ENCODE measurements at places on chromosomes 11 and 22.
A peak's percentile ranks its signal among the peaks of the same experiment; 100 is the strongest.

DNA sequence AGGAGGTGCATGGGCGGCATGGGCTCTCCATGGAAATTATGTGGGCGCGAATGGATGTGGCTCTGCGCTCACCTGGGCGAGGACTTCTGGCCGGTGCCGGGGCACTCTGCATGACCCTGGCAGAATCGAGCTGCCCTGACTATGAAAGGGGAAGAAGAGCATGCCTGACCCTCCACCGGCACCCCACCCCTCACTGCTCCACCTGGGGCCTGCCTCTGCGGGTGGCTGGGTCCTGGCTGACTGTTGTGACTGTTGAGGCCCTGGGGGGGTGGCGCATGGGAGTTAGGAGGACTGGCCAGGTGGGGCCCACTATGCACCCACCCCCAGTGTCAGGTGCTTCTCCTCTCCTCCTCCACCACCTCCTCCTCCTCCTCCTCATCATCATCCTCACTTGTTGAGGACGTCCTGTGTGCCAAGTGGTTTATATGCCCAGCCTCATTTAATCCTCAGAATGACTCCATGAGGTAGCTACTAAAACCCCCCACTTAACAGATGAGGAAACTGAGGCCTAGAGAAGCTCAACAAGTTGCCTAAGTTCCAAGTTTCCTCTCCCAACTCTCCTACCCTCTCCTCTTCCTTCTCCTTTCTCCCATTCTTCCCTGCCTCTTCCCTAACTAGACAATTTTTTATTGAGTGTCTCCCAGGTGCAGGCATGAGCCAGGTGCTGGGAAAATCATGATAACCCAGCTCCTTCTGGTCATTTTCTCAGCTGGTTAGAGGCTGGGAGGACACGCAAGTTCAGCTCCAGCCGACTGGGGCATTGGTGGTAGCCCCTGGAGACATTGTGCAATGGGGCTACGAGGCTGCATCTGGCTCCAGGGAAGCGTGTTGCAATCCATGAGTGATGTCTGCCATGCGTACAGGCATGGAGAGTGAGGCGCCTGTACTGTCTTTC, 2.3 kb downstream of the MYEOV start:
- no peak for DNase-seq

DNA sequence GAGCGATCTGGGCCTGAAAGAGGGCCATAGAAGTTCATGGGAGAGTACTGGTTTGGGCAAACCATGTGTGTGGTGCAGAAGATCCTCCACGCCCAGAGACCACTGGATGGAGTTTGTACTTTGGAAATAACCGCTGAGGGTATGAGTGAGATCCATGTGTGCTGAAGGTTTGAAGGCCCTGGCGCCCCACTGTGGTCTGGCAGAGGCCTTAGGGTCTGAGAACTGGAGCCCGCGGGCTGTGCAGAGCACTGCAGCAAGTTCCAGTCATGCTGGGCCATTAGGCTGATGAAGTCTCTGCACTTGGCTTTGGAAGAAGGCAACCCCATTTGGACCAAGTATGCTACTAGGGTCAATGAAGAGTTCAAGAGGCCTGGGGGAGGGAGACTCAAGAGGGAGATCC, 186.4 kb downstream of the BUD13 start:
- no peak for DNase-seq

GRCh38 chr11:118049771-118050170, 27.1 kb upstream of the TMPRSS4 start:
- no peak for DNase-seq

DNA sequence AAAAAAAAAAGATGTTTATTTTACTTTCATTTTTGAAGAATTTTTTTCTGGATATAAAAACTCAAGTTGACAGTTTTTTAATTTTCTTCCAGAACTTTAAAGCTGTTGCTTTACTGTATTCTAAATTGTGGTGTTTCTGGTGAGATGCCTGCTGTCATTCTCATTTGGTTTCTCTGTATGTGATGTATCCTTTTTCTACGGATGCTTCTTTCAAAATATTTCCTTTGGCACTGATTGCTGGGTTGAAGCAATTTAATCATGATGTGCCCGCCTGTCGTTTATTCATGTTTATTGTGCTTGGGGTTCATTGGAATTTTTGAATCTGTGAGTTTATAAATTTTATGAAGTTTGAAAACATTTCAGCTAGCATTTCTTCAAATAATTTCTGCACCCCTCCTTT, 29.4 kb upstream of the CTSD start:
- no peak for DNase-seq

DNA sequence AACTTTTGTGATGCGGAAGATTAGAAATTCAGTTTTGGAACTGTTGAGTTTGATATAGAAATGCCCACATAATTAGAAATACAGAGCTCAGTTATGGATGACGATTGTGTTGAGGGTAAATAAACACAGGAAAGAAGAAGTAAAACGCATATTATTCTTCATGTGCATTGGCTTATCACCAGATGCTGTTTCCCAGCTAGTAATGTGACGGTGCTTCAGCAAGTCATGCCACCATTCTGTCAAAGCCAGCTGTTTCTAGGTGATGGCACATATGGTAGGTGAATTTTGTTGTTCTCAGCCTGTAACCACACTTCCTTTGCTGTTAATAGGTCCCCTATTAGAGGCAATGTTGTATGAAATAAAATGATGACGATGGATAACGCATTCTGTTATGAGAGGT, 68.9 kb downstream of the C11orf65 start:
- no peak for DNase-seq

DNA sequence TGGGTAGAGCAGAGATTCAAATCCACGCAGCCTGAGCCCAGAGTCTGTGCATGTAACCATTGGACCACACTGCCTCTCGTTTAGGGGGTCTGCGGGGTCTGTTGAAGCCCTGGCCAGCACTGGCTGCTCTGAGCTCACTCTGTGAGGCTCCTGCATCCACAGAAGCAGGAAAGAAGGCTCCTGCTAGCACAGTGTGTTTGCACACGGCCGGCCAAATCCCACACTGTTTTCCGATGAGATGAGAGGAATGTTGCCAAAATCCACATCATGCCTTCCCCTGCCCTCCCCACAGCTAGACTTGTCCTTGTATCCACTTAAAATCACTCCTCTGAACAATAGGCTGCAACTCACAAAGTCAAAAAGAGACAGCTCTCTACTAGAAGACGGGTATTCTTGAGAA, 10.6 kb upstream of the SLC22A12 start:
- DNase-seq = no peak

DNA sequence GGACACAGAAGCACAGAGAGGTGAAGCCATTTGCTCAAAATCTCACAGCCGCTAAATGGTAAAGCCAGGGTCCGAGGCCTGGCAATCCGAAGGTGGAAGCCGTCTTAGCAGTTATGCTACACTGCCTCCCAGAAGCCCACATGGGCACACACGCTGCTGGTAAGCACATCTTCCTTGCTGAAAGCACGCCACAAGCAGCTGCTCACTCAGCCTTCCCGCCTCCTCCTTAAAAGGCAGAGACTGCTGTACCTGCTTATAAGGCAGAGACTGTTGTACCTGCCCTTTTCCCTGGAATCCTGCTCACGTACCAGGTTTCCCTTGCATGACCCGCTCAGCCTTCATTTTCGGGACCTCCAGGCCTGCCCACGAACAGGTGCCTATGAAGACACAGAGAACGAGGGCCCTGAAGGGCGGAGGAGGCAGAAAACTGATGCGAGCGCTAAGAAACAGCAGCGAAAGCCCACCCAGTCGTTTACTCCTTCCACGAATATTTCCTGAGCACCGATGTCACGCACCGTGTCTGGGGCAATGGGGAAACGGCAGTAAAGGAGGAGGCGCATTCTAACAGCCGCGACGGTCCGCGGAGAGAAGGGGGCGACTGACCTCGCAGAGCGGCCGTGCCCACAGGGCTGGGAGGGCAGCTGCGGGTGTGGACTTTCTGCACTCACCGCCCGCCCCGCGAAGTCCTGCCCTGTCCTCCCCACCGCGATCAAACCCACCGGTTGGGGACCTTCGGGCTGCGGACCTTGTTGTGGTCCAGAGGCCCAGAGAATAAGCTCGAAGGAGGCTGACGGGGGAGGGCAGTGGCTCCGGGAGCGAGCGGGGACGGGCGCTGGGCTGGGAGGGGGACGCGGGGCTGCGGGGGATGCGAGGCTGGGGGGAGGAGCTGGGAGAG, 13.0 kb downstream of the SPATA19 start:
- DNase-seq = no peak

DNA sequence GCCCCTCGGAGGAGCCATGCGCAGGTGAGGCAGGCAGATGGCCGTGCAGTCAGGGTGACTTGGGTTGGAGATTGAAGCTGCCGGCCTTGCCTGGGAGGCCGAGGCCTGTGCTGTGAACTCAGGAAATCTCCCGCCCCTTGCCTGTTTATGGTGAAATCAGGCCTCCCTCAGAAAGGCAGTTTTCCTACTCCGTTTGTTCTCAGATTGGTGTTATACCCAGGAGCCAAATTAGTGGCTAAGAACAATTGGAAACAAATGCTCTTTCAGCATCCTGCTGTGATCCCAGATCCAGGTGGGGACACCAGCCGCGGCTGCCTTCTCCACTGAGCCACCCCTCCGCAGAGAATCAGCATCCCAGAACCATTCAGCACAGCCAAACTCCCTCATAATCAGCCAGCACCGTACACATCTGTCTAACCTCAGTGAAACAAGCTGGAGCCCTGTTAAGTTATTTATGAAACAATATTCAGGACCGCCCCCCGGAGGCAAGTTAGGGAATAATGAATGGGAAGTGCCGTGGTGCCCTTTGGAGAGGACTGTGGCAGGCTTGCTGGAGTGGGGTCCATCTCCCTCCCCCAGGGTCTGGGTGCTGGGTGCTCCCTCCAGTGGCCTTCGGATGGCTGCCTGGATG, 60.0 kb downstream of the PKNOX2 start:
- DNase-seq = no peak

- peak; percentile 51 for DNase-seq
Measured at GRCh38 chr11:117814766-117815261, 9.7 kb downstream of the FXYD2 start.

DNA sequence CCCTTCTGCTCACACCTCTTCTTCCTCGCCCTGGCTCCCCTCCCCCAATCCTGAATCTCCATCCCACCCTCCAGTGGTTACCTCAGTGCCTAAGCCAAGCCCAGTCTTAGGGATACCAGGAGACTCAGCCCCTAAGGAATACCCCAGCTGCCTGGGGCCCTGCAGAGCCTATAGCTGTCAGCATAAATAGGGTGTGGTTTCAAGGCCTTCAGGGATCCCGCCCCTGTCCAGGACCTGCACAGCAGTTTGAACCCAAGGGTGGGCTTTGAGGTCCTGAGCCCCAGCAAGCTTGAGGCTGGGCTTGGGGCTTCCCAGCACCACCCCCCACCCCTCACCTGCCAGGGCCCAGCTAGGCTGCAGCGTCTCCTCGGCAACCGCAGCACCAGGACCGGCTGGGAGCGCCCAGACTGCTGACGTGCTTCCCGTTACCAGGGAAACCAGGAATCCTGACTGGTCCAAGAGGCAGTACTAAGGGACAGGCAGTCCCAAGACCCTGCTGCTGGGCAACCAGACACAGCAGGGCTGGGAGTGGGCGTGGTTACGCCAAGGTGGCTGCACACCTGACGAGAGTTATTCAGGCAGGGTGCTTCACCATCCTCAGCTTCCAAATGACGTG, 13.7 kb downstream of the APBB1 start:
- no peak for DNase-seq

GRCh38 chr11:3021125-3021524, 29.0 kb upstream of the NAP1L4 start:
- DNase-seq = no peak

DNA sequence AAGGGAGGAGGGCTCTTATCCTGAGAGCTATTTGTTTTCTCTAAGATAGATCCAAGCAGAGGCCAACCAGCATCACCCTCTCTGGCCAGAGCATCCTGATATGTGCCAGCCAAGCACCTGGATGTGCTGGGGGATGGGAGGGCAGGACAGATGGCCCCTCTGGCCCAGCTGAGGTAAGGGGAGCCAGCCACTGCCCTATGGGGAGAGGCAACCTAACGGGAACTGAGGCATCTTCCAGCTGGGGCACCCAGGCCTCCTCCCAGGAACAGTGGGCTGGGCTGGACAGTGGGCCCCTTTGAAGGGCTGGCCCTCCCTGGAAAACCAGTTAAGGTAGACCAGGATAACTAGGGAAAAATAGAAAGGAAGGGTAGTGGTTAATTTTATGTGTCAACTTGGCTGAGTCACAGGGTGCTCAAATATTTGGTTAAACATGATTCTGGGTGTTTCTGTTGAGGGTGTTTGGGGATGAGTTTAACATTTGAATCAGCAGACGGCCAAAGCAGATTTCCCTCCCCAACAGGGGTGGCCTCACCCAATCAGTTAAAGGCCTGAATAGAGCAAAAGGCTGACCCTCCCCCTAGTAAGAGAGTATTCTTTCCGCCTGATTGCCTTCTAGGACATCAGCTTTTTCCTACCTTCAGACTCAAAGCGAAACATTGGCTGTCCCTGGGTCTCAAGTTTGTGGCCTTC, 595.1 kb downstream of the BUD13 start:
- no peak for DNase-seq

GRCh38 chr11:45264839-45265515, 21.2 kb downstream of the SYT13 start:
- no peak for DNase-seq

DNA sequence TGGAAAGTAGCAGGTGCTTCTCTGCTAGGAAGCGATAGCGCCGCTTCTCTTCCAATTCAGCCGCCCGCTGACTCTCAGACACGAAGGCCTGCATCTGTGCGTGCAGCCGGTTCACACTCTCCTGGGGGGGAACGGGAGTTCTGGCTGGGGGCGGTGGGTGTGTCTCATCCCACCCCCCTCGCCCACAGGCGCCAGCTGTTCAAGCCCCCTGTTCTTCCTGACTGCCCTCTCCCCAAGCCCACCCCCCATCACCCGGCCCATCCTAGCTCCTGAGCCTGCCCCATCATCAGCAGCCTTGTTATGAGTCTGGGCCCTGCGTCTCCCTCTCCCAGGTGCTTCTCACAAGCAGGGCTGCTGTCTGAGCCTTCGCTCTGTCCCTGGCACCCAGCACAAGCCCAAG, 13.1 kb upstream of the SLC16A8 start:
- no peak for DNase-seq

DNA sequence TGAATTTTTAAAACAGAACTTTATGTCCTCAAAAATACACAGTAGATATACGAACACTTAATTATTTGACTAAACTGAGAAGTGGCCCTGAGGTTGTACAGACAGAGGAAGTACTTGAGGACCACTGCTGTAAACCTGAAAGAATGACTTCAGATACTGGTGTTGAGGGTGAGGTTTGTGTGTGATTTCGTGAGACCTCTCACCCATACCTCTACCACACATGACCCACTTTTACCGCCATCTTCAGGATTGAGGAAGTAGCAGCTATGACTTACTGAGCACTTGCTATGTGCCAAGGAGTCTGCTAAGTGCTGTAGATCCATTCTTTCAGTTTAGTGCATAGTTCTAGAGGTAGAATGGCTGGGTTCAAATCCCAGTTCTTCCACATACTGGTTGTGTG, 21.9 kb downstream of the MMP13 start:
- DNase-seq = no peak

DNA sequence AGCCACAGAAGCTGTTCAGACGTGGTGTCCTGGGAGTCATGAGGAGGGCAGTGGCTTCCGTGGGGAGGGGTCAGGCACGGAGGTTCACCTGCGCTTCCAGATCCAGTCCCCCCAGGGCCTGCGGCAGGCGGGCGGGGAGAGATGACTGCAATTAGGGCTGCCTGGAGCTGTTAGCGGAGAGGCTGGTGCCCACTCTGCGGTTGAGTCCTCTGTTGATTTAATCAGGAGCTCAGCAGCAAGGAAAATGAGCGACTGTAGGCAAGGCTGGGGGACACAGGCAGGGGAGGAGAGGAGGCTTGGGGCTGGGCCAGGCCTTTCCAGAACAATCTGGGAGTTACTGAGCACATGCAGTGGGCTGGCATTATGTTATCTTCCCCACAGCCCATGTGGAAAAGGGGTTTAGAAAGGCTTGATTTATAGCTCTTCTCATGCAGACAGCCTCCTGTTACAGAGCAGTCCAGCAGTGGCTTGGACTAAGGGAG, 13.1 kb downstream of the PLCB3 start:
- no peak for DNase-seq

All from activated naive CD8-positive, alpha-beta T cell treated with anti-CD3 and anti-CD28 coated beads, Interleukin-2, amount 50 U/mL, for 16 hours (primary cell).